ENCODE measurements at places on chromosomes 4 and X.
A peak's percentile ranks its signal among the peaks of the same experiment; 100 is the strongest.

GRCh38 chrX:68428431-68428830 is 4.9 kb downstream of the OPHN1 start:
- no peak for DNase-seq

DNA sequence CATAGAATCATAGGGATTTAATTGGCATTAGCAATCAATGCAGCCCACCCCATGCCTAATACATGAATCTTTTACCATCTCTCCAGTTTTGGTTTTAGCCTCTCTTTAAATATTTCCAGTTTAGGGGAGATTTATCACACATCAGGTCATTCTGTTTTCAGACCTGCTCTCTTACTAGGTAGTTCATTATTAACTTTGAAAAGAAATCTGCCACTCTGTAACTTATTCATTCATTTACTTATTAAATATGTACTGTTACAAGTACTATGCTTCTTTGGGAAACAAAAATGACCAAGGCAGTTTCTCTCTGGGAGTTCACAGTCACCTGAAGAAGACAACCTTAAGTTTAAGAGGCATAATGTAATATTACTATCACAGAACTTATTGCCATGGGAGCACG is 62.1 kb downstream of the USO1 start:
- no peak for DNase-seq

- DNase-seq: no peak
These were observed 498 bp downstream of the RBMX start for GRCh38 chrX:136880003-136880451.

GRCh38 chr4:30818541-30818940 is 98.4 kb downstream of the PCDH7 start:
- no peak for DNase-seq

- DNase-seq: no peak
These were observed 82.5 kb downstream of the EVC start for GRCh38 chr4:5793514-5793913.

GRCh38 chr4:113064244-113064643 is 14.8 kb downstream of the ANK2 start:
- no peak for DNase-seq

DNA sequence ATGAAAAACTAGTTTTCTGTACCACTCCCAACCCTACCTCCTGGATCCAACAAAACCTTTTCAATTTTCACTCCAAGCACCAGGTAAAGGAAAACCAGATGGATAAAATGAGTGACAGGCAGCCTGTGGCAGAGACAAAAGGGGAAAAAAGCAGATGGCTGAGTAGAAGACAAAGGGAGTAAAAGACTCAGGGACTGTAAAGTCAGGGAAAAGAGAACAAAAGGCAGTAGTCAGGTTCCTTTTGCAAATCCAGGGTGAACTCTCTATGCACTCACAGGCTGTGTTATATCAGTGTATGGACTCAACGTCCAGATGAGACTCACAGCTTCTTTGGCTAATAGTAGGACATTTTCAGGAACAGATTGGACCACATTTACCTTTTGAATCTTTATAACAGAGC is 54.2 kb downstream of the QRFPR start:
- DNase-seq: no peak

DNA sequence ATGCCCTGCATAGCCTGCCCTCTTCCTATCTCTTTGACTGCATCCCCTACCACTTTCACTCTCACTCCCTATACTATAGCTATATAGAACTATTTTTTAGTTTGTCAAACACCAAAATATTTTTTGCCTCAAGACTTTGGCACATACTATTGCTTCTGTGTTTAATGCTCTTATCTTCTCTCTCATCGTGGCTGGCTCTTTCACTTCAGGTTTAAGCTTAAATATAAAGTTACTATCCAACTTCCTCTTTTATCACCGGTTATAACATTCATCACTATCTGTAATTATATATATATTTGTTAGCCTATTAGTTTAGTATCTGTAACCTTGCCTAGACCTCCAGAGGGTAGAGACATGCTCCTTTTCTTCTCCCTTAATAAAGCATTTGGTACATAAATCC is 11.5 kb upstream of the HMGB2 start:
- DNase-seq: no peak

DNA sequence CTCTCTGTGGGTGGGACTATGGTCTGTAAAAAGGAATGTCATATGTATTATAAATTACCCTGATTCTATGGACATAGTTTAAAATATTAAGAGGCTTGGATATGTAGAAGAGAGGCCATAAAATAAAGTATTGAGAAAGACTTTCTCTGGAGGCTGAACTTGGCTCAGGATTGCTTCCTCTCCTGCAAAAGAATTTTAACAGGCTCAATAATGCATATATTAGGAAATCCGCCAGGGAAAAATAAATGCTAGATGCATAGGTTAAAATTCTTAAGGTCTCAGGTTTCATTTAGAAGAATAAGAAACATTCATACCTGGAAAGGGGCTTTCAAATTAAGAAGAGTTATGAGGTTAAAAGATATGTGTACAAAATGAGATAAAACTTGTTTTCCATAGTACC is 424.3 kb downstream of the ARAP2 start:
- DNase-seq: no peak

- peak; percentile 51 for DNase-seq
These were observed 1.5 kb downstream of the ELF4 start for GRCh38 chrX:130108647-130109428.

DNA sequence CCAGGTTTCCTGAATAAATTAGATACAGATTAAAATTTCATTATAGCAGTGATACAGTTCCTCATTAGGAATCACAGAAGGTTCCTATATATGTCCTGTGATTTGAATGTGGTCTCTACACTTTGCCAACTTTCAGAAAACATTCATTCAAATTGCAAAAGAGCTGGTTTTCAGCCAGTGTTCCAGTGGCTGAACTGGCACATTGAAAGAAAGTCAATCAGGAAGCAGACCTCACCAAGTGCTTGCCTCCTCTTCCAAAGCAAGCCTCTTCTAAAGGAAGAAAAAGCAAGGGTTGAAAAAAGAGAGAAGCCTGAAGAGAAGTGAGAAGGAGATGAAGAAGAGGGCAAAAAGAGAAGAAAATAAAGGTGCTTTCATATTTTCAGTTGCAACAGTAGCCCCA is 12.7 kb downstream of the KLHL34 start:
- no peak for DNase-seq

DNA sequence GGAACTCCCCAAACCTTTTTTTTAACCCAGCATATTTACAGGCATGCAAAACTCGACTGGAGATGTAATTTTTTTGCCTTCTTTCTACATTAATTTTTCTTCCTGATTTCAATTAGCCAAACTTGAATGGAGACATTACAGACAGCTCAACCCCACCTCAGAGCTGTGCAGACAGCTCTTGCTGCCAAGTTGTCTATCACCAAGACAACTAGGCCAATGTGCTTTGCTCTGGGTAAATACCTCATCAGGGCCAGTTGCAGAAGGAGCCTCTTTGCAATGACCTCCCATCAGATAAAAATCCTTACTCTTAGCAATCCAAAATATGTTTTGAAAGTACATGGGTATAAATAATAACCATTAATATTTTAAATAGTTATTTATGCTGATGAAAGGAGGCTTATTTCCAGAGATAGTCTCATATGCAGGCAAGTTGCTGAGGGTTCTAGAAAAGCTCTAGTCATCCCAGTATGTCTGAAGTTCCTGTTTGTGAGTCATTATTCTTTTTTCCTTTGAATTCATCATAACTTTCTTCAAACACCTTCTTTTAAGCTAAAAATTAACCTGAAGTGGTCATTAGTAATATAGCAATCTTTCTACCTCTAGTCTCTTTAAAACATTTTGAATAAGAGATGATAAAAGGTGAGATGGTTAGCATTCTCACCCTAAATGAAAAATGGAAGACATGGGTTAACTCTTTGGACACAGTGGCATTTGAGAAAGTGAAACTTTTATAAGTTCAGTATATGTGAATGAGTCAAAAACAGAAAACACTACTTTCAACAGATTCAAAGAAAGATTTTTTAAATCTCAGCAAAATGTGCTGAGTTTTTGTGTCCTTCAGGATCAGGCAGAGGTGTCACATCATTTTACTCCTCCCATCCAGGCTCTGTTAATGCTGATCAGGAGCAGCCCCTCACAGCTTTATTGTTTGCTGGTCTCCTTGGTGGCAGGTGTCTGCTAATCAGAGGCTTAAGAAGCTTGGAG is 475.5 kb upstream of the FGF16 start:
- DNase-seq: no peak

- no peak for DNase-seq
These were observed 27.4 kb downstream of the KLF3 start for GRCh38 chr4:38691251-38692008.

- no peak for DNase-seq
These were observed 4.2 kb downstream of the CENPVL3 start for GRCh38 chrX:51614353-51615012.

DNA sequence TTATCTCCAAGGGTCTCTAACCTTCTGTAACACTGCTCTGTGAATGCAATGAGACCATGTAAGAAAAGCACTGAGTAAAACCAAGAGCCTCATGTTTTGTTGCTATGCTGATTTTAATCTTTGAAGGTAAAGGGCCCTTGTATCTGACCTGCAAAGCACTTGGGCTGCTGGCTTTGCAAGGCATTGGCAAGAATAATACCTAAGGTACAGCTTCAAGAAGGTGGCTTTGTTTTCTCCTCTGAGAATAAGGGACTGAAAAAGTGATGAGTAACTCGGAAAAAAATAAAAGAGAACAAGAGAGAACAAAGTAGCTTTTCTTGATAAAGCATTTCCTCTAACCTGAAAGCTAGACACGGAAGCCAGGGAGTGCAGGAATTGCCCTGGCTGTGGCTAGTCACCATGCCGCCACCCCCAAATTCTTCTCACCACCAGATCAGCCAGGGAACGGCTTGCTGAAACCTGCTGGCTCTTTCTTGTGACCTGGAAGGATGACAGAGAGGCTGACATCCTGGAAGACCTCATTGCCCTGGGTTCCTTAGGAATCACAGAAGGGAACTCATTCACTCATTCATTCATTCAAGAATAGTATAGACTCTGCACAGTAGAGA is 41.8 kb upstream of the HS3ST1 start:
- no peak for DNase-seq

DNA sequence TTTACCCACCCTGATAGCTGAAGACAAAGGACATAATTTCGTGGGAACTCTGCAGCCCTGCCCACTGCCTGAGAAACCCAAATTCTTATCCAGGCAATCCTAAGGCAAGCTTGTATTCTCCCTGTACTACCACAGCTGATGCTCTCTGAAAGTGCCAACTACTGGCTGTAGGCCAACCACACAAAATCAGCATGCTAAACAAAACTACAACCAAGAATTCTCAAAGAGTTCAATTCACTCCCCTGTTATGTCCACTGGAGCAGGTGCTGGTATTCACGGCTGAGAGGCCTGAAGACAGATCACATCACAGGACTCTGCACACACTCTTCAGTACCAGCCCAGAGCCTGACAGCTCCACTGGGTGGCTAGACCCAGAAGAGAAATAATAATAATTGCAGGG is 375.9 kb upstream of the NDST4 start:
- no peak for DNase-seq

DNA sequence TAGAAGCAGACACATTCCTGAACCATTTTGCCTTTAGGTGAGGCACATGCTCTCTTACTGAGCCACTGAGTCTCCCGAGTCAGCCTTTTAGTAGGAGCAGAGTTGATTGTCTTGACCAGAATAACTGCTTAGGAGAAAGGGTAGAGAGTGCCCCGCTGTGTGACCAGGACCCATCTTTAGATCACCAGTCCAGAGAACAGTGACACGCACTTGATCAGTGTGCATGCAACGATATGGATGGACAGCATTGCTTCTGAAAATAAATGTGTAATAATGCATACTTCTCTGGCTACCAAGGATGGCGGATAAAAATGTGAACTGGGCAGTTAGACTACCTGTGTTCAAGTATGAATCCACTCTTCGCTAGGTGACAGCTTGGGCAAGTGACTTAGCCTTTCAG is 897.7 kb downstream of the TRIML1 start:
- no peak for DNase-seq

DNA sequence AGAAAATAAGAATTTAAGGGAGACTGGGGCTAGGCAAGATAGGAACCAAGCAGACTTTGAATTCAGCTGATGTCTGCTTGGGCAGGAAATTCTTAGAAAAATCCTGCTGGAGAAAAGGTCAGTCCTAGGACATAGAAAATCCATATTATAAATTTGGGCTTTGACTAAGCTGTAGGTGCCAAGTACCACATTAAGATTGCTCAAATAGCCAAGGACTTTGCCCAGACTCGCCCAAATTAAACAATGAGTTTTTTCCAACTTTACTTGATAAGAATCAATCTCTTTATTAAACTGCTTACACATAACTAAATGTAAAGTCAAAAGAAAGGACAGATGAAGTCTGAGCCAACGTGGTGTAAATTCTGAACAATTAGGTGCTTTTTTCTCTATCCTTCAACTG is 95.4 kb downstream of the FUNDC1 start:
- no peak for DNase-seq

GRCh38 chrX:128664211-128664610 is 612.0 kb upstream of the ACTRT1 start:
- no peak for DNase-seq

DNA sequence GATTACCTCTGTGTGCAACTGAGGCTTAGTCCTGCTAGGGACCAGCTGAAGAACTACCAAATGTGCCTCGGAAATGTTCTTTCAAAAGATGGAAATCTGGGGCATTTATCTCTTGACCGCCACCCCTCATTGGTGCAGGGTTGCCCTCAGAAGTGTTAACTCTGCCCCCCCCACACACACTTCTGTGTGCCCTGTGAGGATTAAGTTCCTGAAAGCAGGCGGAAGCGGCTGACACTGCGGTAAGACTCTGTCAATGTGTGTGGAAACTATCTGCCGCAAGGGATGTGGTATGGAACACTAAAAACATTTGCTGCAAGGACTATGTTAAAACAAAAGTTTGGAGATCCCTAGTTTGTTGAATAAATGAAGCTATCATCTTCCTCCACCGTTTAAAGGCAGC is 106.9 kb upstream of the NDP start:
- no peak for DNase-seq

GRCh38 chrX:39755143-39756032 is 342.4 kb downstream of the BCOR start:
- DNase-seq: no peak

GRCh38 chr4:40909363-40909876 is 159.7 kb downstream of the NSUN7 start:
- no peak for DNase-seq

DNA sequence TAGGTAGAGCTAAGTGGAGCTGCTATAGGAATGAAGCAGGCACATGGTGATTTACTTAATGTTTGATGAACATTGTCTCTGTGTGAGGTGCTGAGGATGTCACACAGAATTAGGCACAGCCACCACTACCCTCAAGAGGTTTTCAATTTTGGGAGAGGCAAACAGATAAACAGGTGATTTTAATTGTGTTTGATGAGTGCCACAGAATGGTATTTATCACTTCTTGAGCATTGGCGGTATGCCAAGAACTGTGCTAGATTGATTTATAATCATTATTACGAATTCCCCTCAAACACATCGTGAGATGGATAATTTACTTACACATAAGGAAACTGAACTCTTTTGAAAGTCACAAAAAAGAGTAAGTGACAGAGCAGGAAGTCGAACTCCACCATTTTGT is 74.8 kb downstream of the FREM3 start:
- DNase-seq: no peak

Measured in HuH-7.5 (cell line).